ENCODE measurements at places on chromosomes 12 and 14. TPM values are rescaled to one million over a fixed set of nuclear protein-coding genes. Genes with fewer than 3 reads are reported as not detected.

DNA sequence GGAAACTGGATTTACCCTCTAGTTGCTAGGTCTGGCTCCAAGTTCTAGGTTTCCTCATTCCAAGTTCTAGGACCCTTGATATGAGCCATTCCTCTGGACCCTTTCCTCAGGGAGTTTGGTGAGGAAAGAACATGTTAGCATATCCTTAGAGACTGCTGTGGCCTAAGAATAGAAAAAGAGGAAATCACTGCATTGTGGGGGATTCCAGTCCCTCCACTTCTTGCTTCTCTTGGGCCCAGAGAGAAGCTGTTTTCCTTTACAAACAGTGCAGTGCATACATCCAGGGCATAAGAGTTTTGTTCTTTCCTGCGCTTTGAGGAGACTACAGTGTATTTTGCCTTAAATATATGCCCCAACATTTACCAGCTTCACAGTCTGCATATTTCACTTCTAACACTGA lies 59.0 kb downstream of the LLPH start:
- H3K27me3 ChIP-seq: no peaks in the 10 kb centered on the region
- H3K36me3 ChIP-seq: no peaks in the 10 kb centered on the region
- no peak overlapping the region for H3K4me3 ChIP-seq

PLCZ1 gene
- total RNA-seq: not detected

- no peaks in the 10 kb centered on the region for H3K4me1 ChIP-seq
- H3K27ac ChIP-seq: no peak overlapping the region
- no peaks in the 10 kb centered on the region for H3K27me3 ChIP-seq
- H3K4me3 ChIP-seq: no peak overlapping the region
- peaks cover 4% of the 10 kb centered on the region for H3K36me3 ChIP-seq
- DNase-seq: no peak
Observed at GRCh38 chr14:77355811-77356210, 21.1 kb downstream of the TMED8 start.

TAC3 gene
- total RNA-seq: 0.55 TPM

PDZRN4 gene
- not detected for total RNA-seq

- no peak for DNase-seq
- no peaks in the 10 kb centered on the region for H3K36me3 ChIP-seq
- no peaks in the 10 kb centered on the region for H3K27me3 ChIP-seq
Observed at GRCh38 chr14:42854061-42854460, 1247.4 kb downstream of the LRFN5 start.

CRIP1 gene
- total RNA-seq: 444 TPM

GDF3 gene
- not detected for total RNA-seq

DNA sequence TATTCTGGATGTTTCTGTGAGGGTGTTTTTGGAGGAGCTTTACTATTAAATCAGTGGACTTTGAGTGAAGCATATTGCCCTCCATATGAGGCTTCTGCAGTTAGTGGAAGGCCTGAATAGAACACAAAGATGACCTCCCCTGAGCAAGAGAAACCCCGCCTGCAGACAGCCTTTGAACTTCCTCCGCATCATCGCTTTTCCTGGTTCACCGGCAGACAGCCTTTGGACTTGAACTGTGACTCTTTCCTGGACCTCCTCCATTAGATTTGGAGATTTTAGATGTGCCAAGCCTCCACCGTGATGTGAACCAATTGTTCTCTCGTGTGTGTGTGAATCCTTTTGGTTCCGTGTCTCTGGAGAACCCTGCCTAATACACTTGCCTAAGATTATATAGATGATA lies 208.4 kb downstream of the EFCAB11 start:
- no peaks in the 10 kb centered on the region for H3K27me3 ChIP-seq
- H3K27ac ChIP-seq: no peak overlapping the region
- no peaks in the 10 kb centered on the region for H3K36me3 ChIP-seq
